ENCODE measurements at places on chromosomes 5 and 9.
A peak's percentile ranks its signal among the peaks of the same experiment; 100 is the strongest.

DNA sequence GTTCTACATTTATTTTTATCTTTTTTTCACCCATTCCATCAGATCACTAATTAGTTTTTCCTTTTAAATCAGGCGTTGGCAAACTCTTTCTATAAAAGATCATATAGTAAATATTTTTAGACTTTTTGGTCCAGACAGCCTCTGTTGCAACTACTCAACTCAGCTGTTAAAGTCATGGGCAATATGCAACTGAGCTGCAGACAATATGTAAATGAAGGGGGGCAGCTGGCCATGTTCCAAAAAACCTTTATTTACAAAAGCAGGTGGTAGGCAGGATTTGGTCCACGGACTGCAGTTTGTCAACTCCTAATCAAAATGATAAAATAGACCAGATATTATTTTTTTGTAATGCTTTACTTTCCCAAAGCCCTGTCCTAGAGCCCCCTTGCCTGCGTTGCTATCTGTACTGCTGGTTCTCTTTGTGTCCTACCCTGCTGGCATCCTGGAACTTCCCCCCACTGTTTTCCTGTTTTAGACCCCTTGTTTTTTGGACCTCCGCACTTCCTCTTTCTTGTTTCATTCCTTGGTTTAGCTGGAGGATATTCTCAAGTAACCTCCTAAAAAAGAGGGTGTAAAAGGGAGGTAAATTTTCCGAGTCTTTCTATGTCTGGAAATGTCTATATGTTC is 24.7 kb upstream of the TNFSF8 start:
- no peak for DNase-seq

- DNase-seq, result peak; percentile 81
These were observed at the start of gene F2RL1 for GRCh38 chr5:76818844-76819831. F2RL1 (plus strand) TSS chr5:76819030; CDS start chr5:76819183, 153 bp downstream.

- no peak for DNase-seq
These were observed 5.9 kb upstream of the YTHDC2 start for GRCh38 chr5:113507601-113508000.

- DNase-seq, result peak; percentile 94
These were observed 25.1 kb downstream of the NANS start for GRCh38 chr9:98081477-98082219.

DNA sequence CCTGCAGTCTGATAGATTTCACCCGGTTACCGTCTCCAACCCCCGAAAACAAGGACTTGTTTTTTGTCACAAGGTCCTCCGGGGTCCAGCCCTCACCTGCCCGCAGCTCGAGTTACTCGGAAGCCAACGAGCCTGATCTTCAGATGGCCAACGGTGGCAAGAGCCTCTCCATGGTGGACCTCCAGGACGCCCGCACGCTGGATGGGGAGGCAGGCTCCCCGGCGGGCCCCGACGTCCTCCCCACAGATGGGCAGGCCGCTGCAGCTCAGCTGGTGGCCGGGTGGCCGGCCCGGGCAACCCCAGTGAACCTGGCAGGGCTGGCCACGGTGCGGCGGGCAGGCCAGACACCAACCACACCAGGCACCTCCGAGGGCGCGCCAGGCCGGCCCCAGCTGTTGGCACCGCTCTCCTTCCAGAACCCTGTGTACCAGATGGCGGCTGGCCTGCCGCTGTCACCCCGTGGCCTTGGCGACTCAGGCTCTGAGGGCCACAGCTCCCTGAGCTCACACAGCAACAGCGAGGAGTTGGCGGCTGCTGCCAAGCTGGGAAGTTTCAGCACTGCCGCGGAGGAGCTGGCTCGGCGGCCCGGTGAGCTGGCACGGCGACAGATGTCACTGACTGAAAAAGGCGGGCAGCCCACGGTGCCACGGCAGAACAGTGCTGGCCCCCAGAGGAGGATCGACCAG is 121.3 kb downstream of the DAB2IP start:
- no peak for DNase-seq

DNA sequence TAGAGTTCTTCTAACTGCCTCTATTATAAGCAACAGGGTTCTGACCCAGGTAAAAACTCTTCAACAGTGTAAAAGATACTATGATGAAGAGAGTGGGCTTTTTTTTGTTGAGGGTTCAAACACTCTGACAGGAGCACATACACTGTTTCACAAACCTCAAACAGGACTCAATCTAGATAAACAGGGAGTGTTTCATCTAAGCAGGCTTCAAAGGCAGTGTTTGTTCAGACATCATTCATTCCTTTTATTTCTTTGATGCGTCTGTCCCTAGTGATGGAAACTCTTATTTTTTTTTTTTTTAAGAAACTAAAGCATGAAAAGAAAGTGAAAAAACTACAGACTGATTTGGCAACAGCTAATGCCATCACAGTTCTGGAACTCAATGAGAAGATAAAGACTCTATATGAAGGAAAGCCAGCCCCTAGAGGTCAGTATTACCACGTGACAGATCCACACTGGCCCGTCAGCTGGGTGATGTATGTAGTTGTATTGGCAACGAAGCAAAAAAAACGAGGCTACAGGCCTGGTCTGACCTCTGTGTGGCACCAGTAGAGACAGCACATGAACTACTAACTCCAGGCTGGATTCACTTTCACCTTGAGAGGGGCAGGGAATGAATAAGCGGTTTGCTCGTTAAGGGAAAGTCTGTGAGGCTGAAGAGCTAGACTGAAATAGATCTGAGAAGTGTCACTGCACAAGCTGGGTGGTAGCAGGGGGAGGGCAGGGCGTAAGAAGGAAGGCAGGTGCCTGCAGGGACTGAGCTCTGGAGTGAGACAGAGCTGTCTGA is 172.2 kb downstream of the CCDC192 start:
- DNase-seq, result peak; percentile 71

DNA sequence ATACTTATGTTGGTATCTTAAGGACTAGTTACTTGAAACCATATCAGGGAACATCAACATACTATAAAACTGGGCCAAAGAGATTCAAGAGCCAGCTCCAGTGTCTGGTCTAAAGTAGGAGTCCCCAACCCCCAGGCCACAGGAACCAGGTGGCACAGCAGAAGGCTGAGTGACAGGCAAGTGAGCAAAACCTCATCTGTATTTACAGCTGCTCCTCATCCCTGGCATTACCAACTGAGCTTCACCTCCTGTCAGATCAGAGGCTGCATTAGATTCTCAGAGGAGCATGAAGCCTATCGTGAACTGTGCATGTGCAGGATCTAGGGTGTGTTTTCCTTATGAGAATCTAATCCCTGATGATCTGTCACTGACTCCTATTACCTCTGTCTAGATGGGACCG is 581.6 kb upstream of the CDH9 start:
- DNase-seq, result no peak

GRCh38 chr9:95574176-95574575 is 57.4 kb upstream of the PTCH1 start:
- no peak for DNase-seq

GRCh38 chr5:110116539-110116938 is 426.8 kb downstream of the MAN2A1 start:
- DNase-seq, result no peak

GRCh38 chr5:108276187-108277050 is 105.5 kb downstream of the FBXL17 start:
- DNase-seq, result no peak

GRCh38 chr9:135379540-135380267 is 99.9 kb upstream of the PPP1R26 start:
- DNase-seq, result no peak

- DNase-seq, result peak; percentile 93
These were observed 102.7 kb upstream of the NREP start for GRCh38 chr5:111859533-111860270.

DNA sequence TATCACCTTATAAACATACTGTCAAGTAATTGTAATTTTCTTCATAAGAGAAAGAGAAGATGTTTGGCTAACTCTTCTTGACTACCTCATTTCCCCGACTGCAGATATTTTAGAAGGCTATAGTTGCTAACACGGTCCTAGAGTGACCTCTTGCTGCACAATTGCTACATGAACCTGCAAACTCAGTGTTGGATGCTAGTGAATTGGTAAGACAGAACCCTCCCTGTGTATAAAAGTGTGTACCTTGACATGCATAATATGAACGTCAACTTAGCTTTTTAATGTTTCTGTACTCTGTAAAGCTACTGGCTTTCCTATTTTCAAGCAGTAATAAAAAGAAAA is 46.7 kb upstream of the CER1 start:
- peak; percentile 26 for DNase-seq

GRCh38 chr5:608429-609370 is 3.4 kb upstream of the CEP72 start:
- DNase-seq, result no peak

DNA sequence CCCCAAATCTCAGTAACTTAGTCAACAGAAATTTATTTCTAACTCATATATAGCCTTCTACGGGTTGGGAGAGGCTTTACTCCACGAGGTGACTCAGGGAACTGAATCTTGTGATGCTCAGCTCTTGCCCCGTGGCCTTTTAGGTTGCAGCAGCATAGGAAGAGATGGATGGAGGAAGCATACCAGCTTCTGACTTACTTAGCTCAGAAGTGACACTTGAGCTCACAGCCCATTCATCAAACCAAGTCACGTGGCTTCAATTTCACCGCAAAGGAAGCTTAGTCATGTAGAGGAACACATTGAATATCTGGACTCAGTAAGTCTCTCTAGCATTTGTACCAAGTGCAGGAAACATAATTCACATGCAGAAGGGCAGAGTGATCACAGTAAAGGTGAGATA is 124.1 kb upstream of the KCNN2 start:
- peak; percentile 12 for DNase-seq

DNA sequence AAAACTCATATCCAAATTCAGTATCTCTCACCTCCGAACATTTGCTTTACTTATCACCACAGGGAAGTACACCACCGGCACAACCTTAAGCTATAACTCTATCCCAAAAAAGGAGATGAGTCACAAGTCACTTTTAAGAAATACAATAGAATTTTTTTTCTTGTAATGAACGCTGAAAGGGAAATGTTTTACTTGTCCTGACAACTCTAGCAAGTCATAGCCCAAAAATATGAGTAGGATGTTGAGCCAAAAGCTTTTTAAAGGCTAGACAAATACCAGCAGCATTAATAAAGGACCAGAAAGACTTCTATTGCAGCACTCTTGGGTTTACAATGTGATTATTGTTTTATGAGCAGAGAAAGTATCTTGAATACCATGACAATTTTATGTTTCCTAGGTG is 147.3 kb upstream of the FST start:
- DNase-seq, result no peak

DNA sequence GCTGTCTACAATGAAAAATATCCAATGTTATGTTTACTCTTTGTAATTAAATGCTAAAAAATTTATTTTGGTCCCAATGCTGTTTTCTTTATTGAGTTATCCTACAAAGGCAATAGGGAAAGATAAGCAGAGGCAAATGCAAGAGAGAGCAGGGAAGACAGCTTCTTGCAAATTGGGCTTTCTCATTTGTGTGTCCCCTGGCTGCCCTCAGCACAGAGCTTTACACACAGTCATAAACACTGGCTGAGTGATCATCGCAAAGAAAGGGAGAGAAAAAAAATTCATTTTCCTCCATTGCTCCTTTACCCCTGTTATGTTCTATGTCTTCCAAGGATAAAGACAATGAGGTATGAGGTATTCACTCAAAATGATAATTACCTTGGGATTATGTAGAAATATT is 2.3 kb upstream of the TSSK1B start:
- DNase-seq, result no peak

- DNase-seq, result no peak
These were observed 192.6 kb upstream of the RASA1 start for GRCh38 chr5:87074934-87075541.

DNA sequence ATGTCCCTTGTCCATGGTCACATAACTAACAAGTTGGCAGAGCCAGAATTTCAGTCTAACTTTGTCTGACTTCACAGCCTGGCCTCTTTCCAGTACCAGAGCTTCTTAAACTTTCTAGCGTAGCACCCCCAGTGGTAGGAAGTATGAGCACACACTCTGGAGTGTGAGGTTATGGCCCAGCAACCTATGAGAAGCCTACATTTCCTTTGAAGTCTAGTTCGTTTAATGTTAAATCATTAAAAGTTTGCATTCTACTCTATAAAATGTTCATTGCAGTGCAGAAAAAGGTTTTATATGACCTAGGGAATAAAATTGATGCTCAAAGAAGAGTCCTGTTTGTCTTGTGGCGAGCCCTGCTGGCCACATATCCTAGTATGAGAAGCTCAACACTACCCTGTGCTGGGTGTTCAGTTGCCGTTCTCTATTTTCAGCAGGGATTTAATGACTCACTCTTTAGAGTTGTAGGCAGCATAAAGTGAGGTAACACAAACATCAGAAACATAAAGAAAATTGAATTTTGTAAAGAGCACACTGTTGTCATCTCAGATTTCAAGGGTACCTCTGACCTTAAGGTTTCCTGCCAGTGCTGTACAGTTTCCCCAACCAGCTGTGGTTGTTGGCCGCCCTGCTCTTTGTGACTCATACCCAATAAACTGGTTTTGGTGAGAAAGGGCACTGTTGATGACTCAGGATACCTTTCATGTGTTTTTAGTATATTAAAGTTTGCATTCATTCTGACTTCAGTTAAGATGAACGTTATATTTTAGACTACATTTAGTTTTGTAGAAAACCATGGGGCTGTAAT is 14.3 kb downstream of the MCCC2 start:
- DNase-seq, result peak; percentile 95

- no peak for DNase-seq
These were observed 472.9 kb downstream of the ARHGEF28 start for GRCh38 chr5:74098941-74099340.

DNA sequence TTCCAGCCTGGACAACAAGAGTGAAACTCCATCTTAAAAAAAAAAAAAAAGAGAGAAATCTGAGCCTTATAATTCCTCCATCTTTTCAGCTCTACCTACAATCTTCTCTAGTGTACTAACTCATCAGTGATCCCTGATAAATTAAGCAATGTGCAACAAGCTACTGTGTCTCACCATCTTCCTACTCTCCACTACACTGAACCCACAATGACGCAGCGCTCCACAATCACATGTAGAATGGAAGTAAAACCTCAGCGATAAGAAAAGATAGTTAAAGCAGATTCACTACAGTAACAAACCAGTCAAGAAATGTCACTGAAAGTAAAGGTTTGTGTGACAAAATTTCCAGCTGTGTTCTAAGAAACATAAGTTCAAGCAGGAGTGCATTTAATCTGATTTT is 13.5 kb downstream of the ABCA1 start:
- DNase-seq, result no peak

DNA sequence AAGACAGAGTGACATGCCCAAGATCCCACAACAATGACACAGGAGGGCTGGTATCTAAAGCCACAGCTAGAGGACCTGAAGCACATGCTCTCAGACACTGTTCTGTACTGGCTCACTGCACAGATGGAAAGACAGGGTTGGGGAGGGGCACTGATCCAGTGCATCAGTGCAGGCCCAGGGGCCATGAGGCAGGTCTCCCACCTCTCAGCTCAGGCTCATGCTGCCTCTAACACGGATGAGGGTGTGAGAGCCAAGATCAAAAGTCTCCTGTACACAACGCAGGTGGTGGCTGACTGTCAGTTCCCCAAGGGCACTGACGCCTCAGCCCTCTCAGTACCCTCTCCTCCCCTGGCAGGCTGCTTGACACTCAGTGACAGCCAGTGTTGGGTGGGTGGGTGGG is 10.9 kb downstream of the RAPGEF1 start:
- no peak for DNase-seq

- DNase-seq, result peak; percentile 85
These were observed 42.4 kb downstream of the C5orf15 start for GRCh38 chr5:133925866-133926488.

GRCh38 chr5:142719836-142720370 is 34.0 kb upstream of the FGF1 start:
- DNase-seq, result no peak
